ENCODE measurements at places on chromosomes 2 and 18. TPM values are rescaled to one million over a fixed set of nuclear protein-coding genes. Genes with fewer than 3 reads are reported as not detected.

DNA sequence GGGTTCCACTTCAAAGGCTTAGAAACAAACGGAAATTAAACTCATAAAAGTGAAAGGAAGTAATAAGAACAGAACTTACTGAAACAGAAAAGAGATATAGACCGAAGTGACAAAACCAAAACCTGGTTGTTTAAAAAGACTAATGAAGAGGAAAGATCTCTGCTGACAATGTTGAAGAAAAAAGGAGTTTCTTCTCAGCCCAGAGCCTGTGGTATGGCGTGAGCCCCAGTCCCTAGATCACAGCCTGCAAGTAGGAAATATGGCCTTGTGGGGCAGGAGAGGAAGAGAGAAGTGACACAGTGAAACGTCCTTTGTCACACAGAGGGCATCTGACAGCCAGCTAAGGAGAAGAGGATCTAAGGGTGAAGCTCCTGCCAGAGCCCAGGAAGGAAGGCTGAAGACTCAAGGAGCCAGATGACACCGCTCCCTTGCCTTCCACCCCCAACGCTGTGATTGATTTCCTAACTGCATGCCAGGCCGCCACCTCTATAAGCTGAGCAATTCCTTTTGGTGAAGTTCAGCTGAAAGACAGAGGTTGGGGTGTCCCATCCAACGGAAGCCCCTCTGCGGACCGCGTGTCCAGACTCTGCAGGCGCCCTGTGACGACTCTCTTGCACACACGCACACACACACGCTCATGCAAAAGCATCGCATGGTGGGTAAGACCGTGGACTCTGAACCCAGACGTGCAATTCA lies 141.1 kb downstream of the HDAC4 start:
- DNase-seq = no peak

GRCh38 chr2:77421971-77422370 lies 100.2 kb downstream of the LRRTM4 start:
- no peak for DNase-seq

DNA sequence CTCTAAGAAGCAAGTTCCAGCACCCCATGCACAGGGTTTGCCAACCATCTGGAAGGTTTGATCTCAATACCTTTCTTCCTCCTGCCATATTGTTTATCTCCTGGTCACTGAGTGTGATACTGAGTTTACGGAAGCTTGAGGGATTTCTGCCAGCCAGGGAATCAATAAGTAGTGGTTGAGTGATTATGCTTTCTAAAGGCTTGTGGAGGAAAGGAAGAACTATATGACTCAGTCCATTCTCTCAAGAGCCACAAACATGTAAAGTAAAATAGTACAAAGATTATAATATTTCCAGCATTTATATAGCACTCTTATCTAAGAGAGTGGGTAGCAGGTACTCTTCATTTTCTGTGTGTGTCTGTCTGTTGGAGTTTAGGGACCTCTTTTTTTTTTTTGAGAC lies 49.2 kb downstream of the SLC4A3 start:
- no peak for DNase-seq

RANBP2 gene
- total RNA-seq = 54.2 TPM

GRCh38 chr18:46013484-46014189 lies 46.5 kb upstream of the EPG5 start:
- DNase-seq = no peak

SIX2 gene
- 0.07 TPM for total RNA-seq

PSTPIP2 gene
- total RNA-seq = 0.42 TPM

GRCh38 chr2:148524519-148524919 lies 120.0 kb upstream of the EPC2 start:
- no peak for DNase-seq

DNA sequence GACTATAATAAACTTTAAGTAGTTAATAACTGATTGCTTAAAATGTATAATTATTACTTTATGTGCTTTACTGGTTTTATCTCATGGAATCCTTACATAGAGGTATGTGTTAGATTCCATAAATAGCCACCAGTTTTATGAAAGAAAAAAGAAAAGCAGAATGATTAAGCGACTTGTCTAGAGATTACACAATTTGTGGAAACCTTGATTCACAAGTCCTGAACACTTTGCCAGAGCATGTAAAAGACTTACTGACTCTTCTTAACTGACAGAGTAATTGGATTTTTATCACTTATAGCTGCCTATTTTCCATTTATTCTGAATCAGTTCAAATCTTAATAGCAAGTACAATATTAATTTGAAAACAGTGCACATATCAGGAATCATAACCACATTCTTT lies 448.7 kb upstream of the NETO1 start:
- DNase-seq = no peak

KCNIP3 gene
- 0.48 TPM for total RNA-seq

DNA sequence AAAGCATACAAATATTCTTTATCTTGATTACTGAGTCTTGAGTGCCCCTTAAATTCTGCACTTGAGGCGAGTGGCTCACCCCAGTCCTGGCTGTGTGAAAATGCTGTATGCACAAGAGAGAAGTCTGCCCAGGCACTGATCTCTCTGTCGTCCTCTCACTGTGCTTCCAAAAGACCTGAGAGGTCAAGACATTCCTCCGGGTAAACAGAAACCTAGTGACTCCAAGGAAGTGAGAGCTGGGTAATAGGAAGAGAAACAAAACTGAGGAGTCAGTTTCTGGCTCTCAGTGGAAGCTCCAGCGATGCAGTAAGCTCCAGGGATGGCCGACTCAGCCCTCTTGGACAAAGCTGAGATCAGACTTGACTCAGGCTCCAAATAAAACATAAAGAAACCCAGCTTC lies 70.9 kb downstream of the AAK1 start:
- DNase-seq = no peak

GRCh38 chr18:79511271-79511670 lies 115.5 kb downstream of the NFATC1 start:
- DNase-seq = no peak

DNA sequence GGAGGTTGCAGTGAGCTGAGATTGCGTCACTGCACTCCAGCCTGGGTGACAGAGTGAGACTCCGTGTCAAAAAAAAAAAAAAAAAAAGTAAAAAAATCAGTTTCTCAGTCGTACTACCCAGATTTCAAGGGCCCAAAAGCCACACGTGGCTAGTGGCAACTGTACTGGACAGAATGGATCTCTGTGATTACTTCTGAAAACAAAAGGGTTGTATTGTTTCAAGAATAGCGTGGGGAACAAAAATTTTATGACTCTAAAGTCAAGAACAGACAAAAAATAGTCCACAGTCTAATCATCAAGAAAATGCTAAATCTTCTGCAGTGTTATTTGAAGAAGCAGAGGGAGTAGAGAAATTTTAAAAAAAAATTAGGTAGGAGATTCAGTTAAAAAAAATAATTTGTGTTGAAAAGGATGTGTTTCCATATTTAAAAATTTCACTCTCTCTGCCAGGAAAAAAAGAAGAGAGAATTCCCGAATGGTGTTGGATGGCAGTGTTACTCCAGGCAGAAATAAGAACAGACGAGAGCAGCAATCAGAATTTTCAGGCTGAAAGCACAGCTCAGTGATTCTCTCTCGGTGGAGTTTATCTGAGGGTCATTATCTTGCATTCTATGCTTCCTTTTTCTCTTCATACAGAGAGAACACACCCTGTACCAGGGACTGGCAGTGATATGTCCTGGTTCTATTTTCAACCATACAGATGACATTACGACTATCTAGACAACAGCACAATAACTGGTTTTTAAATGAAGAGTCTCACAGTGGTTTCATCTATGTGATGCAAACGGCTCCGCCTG lies 61.8 kb downstream of the CABYR start:
- no peak for DNase-seq

- DNase-seq = no peak
These were observed 383.7 kb downstream of the XIRP2 start for GRCh38 chr2:167271932-167272331.

- DNase-seq = no peak
These were observed 1550.2 kb downstream of the LRP1B start for GRCh38 chr2:140580532-140581151.
